ENCODE measurements at places on chromosomes 12 and 14.

GRCh38 chr12:18158774-18159557 lies 69.0 kb upstream of the RERGL start:
- DNase-seq = peak; percentile 47

- no peak for DNase-seq
These were observed 11.3 kb upstream of the KCNMB4 start for GRCh38 chr12:70354787-70355186.

GRCh38 chr12:93818488-93819049 lies 141.4 kb downstream of the CRADD start:
- DNase-seq = no peak

GRCh38 chr14:66432334-66432733 lies 53.8 kb upstream of the CCDC196 start:
- DNase-seq = no peak

DNA sequence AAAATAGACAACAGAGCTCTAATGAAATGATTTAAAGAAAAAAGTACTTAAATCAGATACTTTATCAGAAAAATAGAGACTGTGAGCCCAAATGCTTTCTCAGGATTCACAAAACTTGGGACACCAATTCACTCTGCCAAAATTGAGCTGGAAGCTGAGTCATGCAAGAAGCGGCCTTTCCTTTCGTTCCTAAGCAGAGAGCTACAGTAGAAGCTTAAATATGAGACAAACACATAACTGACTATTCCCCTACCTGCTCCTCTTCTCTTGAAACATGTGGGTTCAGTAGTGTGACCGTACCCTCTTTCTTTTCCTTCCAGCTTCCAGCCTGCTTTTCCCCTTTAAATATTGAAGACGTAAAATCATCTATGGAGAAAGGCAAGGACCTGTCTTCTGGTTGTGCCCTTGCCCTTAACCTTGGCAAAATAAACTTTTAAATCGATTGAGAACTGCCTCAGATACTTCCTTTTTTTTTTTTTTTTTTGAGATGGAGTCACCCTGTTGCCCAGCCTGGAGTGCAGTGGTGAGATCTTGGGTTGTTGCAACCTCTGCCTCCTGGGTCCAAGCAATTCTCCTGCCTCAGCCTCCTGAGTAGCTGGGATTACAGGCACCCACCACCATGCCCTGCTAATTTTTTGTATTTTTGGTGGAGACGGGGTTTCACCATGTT lies 4.4 kb upstream of the SDS start:
- DNase-seq = no peak

- DNase-seq = no peak
These were observed 10.7 kb downstream of the PRKCH start for GRCh38 chr14:61331992-61332657.

GRCh38 chr14:92657457-92658142 lies 90.8 kb downstream of the LGMN start:
- DNase-seq = no peak

GRCh38 chr12:13223179-13223804 lies 26.8 kb downstream of the EMP1 start:
- no peak for DNase-seq

- DNase-seq = no peak
These were observed 1248.3 kb upstream of the USP15 start for GRCh38 chr12:61011767-61012423.

GRCh38 chr14:41072776-41073175 lies 533.9 kb upstream of the LRFN5 start:
- no peak for DNase-seq

DNA sequence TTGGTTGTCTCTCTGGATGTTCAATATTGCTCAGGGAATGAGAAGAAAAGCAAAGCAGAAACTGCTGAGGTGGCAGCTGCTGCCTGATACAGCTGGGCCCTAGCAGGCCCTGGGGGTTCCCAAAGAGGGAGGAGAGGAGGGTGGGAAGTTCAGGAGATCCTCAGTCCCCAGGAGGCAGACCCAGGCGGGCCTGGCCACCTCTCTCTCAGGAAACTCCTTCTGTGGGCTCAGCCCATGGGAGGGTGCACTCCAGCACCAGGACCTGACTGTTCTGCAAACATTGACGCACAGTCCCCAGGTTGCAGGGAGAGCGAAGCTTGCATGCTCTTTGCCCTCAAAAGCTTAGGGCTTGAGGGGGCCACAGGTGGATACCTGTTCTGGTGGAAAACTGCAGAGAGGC lies 29.6 kb downstream of the IRF2BPL start:
- DNase-seq = no peak

- no peak for DNase-seq
These were observed 791.2 kb downstream of the FLRT2 start for GRCh38 chr14:86321151-86321550.

- DNase-seq = no peak
These were observed 4.0 kb downstream of the P2RX2 start for GRCh38 chr12:132622437-132623071.

DNA sequence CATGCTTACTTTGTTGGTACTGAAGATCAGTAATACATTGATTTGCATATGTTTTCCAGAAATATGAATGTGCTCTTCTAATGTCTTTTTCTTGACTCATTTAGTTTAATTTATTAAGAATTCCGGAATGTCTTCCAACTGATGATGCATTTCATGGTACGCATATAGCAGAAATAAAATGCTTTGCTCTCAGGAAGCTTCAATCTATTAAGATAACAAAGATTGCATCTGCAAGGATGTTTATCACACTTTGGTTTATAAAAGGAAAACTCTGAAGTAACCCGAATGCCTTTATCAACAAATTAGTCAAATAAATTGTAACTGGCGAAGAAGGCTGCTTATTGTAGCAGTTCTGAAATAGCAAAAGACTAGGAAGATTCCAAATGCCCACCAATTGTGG lies 166.4 kb upstream of the LMNTD1 start:
- no peak for DNase-seq

DNA sequence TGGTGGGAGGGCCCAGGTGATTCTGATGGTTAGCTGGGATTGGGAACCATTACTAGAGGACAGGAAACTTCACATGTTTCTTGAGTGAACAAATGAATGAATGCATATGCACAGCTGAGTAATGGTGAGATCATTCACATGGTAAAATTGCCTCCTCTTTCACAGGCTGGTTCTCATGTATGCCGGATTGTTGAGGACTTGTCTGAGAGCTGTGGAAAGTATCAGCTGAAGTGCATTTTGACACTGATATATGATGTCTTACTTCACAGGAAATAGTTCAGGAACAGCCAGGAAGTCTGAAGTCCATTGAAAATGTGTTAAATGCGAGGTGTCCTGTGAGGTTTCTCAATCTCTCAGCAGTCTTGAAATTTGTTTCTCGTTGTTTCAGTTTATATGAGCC lies 77.6 kb upstream of the DACT1 start:
- DNase-seq = no peak

DNA sequence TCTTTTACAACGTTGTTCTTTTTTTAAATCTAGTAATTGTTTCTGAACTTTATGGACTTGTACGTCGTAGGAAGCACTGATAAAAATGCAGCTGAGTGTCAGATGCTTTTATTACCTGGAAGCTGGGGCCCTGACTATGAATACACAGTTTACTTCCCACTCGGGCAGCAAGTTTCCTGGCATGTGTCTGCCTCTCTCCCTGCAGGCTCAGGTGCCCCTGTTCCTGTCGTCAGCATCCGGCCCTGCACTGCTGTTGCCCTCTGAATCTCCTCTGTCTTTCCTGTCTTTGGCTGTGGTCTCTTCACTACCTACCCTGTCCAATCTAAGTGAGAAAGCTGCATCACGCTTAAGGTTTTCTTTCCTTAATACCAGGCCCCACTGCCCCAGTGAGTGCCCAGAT lies 75.8 kb downstream of the PELI2 start:
- no peak for DNase-seq

GRCh38 chr14:54633076-54633475 lies 66.1 kb downstream of the SAMD4A start:
- no peak for DNase-seq

GRCh38 chr14:49297102-49297501 lies 289.1 kb downstream of the RPS29 start:
- DNase-seq = peak; percentile 2
